ENCODE measurements at places on chromosomes 1 and 21. TPM values are rescaled to one million over a fixed set of nuclear protein-coding genes. Genes with fewer than 3 reads are reported as not detected.
A peak's percentile ranks its signal among the peaks of the same experiment; 100 is the strongest.

FCAMR gene
- polyA plus RNA-seq = not detected

RIIAD1 gene
- polyA plus RNA-seq = 1.7 TPM

MEGF6 gene
- 46.7 TPM for polyA plus RNA-seq

TRIM67 gene
- polyA plus RNA-seq = 0.51 TPM

RIPK4 gene
- polyA plus RNA-seq = 9.1 TPM

SPATA6 gene
- 33.9 TPM for polyA plus RNA-seq

ATP6V1G3 gene
- not detected for polyA plus RNA-seq

LIX1L gene
- polyA plus RNA-seq = 40.2 TPM

- H3K36me3 ChIP-seq = no peaks in the 10 kb centered on the region
- no peaks in the 10 kb centered on the region for H3K27me3 ChIP-seq
Observed at GRCh38 chr21:36115138-36115730, 19.6 kb upstream of the CBR3 start.

DNA sequence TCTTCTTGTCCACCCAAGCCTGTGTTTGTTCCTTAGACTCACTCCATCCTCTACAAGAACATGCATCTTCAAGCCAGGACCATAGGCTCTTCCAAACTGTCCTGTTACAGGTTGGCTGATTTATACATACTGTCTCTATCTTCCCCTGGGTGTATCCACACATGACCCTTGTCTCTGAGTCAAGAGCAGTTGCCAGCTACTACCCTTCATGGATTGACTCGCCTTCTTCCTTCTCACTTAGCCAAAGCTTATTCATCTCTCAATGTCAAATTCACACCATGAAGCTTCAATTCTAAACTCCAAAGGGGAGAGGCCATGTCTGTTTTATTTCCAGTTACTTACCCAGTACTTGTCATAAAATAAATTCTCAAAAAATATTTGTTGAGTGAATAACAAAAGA, 64.1 kb upstream of the CACHD1 start:
- no peak overlapping the region for H3K27ac ChIP-seq
- no peaks in the 10 kb centered on the region for H3K4me1 ChIP-seq
- H3K4me3 ChIP-seq = no peak overlapping the region
- no peak for DNase-seq
- no peaks in the 10 kb centered on the region for H3K36me3 ChIP-seq
- H3K27me3 ChIP-seq = no peaks in the 10 kb centered on the region

GRCh38 chr1:19139711-19140110, 70.4 kb downstream of the UBR4 start:
- H3K27ac ChIP-seq = no peak overlapping the region
- H3K4me1 ChIP-seq = no peaks in the 10 kb centered on the region
- H3K4me3 ChIP-seq = no peak overlapping the region
- no peak for DNase-seq

- no peak for DNase-seq
- H3K27ac ChIP-seq = no peak overlapping the region
- H3K27me3 ChIP-seq = no peaks in the 10 kb centered on the region
- H3K4me3 ChIP-seq = no peak overlapping the region
Observed at GRCh38 chr1:240508950-240509349, 103.0 kb downstream of the GREM2 start.

GRCh38 chr21:16605597-16605996, 875.8 kb downstream of the USP25 start:
- H3K4me1 ChIP-seq = no peaks in the 10 kb centered on the region
- H3K36me3 ChIP-seq = no peaks in the 10 kb centered on the region
- H3K4me3 ChIP-seq = no peak overlapping the region
- peak; percentile 69 for DNase-seq
- no peak overlapping the region for H3K27ac ChIP-seq
- H3K27me3 ChIP-seq = no peaks in the 10 kb centered on the region

DNA sequence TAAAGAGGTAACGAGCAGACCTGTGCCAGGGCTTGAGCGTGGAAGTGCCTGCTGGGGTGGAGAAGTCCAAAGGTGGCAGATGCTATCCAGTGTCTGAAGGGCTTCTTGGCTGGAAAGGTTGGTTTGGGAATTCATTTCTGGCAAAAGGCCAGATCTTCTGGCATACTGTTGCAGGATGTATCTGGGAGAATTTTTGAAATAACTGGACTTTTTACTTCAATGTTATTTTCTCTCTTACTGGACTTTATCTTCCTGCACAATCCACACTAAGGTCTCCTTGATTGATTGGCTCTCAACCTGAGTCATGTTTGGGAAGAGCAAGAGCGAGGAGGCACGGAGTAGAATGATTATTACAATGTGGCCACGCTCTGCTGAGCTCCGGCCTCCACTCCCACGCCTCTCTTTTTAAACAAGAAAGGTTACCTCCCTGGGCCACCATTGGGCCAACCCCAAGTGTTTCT, 278.4 kb downstream of the TM2D1 start:
- H3K27me3 ChIP-seq = no peaks in the 10 kb centered on the region
- H3K27ac ChIP-seq = no peak overlapping the region

DNA sequence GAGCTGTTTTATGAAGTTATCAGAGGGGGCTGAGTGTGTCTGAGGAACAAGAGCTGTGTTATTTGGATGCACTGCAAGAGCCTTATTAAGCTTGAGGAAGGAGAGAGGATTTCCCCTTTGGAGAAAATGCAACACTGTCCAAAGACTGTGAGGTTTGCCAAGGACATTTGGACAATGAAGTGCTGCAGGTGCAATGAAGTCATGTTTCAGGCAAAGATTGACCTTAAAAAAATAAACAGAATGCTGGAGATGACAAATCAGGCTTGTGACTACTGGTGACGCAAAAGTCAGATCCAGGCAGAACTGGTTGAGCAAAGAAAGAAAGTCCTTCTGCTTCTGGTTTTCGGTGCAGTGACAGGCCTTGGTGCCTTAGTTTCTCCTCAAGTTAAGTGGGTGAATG, 125.2 kb upstream of the KIAA0040 start:
- no peak overlapping the region for H3K4me3 ChIP-seq
- peak; percentile 89 for DNase-seq
- no peaks in the 10 kb centered on the region for H3K36me3 ChIP-seq
- H3K27me3 ChIP-seq = no peaks in the 10 kb centered on the region
- no peaks in the 10 kb centered on the region for H3K4me1 ChIP-seq
- no peak overlapping the region for H3K27ac ChIP-seq

- H3K4me1 ChIP-seq = no peaks in the 10 kb centered on the region
- H3K4me3 ChIP-seq = no peak overlapping the region
- peaks cover 62% of the 10 kb centered on the region for H3K27me3 ChIP-seq
Observed at GRCh38 chr1:2945821-2946231, 75.4 kb upstream of the ACTRT2 start.

GRCh38 chr1:21874778-21875547, 62.1 kb downstream of the HSPG2 start:
- no peaks in the 10 kb centered on the region for H3K27me3 ChIP-seq
- no peak overlapping the region for H3K27ac ChIP-seq
- H3K4me1 ChIP-seq = no peaks in the 10 kb centered on the region
- no peak for DNase-seq

DNA sequence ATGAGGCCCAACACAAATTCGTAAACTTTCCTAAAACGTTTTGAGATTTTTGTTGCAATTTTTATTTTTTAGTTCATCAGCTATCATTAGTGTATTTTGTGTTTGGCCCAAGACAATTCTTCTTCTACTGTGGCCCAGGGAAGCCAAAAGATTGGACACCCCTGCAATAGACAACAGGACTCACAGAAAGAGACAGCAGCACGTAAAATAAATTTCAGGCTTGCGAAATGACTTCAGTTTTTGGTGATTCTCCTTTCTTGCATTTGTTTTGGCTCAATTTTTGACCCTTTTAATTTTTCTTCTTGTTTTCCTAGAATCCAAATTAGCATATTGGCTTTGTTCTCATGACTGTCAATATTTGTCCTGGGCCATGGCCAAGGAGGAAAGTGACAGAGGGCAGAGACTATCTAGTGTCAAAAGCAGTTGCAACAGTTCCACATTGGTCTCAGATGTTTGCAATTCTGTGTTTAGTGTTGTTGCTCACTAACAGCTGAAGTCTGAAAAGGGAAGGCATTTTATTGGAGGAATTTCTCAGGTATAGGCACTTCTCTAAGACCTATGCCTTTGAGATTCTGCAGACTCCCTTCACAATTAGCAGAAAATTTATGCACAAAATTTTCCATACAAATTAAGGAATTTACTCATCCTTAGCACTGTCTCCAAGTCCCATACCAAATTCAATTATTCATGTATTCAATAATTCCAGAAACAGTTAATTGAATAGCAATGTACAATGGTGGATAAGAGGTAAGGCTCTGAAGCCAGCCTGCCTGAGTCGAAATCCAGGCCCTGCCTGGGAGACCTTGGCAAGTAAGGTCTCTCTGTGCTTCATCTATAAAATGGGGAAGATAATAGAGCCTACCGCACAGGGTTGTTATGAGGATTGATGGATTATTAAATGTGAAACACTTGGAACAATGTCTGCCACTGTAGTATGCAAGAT, 160.9 kb upstream of the IVNS1ABP start:
- H3K27ac ChIP-seq = no peak overlapping the region
- H3K4me1 ChIP-seq = peaks cover 8% of the 10 kb centered on the region
- H3K36me3 ChIP-seq = no peaks in the 10 kb centered on the region
- no peaks in the 10 kb centered on the region for H3K27me3 ChIP-seq
- no peak overlapping the region for H3K4me3 ChIP-seq

DNA sequence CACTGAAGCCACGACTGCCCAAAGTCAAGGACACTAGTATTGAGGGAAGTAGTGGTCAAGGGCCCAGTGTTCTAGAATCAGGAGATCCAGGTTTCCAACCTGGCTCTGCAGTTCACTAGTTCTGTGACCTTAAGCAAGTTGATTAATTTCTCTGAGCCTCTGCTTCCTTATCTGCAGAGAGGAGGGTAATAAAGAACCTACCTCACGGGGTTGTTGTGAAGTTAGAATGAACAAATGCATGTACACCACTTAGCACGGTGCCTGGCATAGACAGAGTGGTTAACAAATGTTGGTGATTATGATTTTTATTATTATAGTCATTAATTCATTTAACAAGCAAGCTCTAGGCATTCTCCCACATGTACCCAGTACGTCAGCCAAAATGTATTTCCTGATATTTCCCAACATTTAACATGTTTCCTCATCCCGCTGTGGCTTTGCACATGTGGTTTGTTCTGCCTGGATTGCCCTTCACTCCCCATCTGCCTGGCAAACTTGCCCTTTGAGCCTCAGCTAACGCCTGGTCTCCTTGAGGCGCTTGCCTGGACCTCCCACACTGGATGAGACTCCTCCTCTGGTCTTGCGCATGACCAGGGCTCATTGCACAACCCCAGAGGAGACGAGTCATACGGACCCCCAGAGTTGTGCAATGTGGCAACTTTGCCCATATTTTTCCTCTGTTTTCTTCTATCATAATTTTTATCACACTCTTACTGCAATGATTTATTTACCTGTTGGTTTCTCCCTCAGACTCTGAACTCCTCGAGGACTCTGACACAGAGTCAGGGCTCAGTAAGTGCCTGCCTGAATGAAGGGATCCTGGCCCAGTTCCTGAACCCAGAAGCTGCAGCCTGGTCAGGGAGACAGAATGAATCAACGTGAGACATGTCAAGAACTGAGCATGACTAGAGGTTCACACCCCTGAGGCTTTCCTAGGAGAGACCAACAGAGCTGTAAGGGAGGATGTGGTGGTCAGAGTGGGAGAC, 20.7 kb upstream of the MFSD2A start:
- no peak overlapping the region for H3K4me3 ChIP-seq
- H3K27me3 ChIP-seq = no peaks in the 10 kb centered on the region
- peak; percentile 56 for DNase-seq
- H3K27ac ChIP-seq = peak overlapping the region; percentile 82
- no peaks in the 10 kb centered on the region for H3K36me3 ChIP-seq
- H3K4me1 ChIP-seq = peaks cover 49% of the 10 kb centered on the region

GRCh38 chr1:17123196-17124045, 4.2 kb upstream of the PADI2 start:
- DNase-seq = no peak
- no peaks in the 10 kb centered on the region for H3K36me3 ChIP-seq

DNA sequence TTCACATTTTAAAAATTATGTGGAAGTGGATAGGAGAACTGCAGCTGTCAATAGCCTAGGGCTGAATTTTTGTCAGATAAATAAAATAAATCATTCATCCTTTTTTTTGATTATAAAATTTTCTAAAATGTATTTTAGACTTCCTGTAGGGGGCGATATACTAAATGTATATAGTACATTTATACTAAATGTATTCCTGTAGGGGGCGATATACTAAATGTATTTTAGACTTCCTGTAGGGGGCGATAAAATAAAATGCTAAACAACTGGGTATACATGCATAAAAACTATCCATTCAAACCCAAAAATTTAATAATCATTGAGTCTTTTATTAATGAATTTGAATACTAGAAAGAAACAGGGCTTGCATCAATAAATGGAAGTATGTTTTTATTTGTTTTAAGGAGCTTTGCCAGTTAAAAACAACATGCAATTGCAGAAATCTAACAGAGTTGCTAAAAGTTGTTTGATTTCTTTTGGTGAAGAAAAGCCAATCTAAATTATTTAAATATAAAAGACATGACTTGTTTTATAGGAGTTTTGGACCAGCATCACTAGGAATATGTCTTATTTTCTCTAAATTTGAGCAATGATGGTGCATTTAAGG, 31.4 kb downstream of the CLCA1 start:
- DNase-seq = no peak
- peaks cover 23% of the 10 kb centered on the region for H3K4me1 ChIP-seq
- H3K27ac ChIP-seq = no peak overlapping the region

GRCh38 chr1:190738317-190738716, 260.7 kb upstream of the BRINP3 start:
- H3K4me1 ChIP-seq = no peaks in the 10 kb centered on the region
- no peak for DNase-seq
- no peak overlapping the region for H3K4me3 ChIP-seq
- no peaks in the 10 kb centered on the region for H3K27me3 ChIP-seq

Measured in left lung (tissue), 14 donors.